ENCODE measurements at places on chromosomes 7 and 10.

DNA sequence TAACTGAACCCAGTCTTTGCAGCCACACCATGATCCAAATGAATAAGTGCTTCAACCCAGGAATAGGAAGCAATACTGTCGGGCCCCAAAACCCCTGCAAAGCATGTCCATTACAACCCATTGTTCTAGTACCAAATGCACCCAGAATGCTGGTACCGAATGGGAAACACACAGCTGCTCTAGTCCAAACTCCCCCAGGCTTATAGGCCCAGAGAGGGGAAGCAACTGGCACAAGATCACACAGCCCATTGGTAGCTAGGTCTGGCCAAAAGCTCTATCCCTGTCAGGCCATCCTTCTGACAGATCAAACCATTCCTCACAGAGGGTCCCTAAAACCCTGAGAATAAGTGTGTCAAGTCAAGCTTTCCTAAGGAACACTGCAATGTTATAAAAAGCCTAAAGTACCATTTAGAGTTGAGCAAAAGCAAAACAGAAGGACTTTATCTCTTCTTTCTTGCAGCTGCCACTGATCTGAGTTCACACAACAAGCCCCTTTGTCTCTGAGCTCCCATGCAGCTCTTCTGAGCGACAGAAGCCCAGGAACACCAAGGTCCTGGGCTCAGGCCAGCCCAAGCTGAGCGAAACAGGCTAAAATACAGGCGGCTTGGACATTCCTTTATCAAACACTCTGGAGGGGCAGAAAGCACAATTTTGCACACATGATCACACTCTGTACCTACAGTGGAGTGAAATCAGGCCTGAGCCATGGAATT, 116.7 kb downstream of the SGMS1 start:
- DNase-seq, result no peak

- DNase-seq, result no peak
These were observed 14.8 kb downstream of the ACSM6 start for GRCh38 chr10:95208702-95209391.

DNA sequence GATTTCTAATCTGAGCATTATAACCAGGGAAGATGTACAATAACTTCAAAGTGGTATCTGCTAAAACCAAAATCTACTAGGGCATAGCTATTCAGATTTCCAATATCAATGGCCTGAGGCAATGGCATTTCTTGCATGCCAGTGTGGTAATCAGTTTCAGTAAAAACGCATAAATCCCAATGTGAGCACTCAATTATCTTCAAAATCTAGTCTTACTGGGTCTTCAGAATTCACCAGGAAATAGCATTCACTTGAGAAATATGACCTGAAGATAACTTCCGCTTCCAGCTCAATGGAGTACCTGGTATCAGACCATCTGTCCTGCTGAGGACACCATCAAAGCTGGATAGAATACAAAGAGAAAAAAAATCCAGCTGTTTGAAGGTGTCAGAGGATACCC, 72.4 kb downstream of the TRIL start:
- DNase-seq, result no peak

DNA sequence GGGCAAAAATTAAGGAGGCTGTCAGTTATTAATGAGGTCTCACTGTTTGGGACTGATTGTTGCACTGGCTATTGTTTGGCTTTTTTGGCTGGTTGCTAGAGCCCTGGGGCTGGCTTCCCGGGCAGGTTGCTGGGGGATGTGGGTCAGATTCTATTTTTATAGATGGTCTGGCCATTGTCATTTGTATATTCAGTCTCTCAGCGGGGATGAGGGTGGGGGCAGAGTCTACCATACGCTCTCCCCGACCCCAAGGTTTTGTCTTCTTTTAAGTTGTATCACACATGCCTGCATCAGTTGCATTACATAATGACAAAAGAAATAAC, 84.3 kb upstream of the GRB10 start:
- no peak for DNase-seq

DNA sequence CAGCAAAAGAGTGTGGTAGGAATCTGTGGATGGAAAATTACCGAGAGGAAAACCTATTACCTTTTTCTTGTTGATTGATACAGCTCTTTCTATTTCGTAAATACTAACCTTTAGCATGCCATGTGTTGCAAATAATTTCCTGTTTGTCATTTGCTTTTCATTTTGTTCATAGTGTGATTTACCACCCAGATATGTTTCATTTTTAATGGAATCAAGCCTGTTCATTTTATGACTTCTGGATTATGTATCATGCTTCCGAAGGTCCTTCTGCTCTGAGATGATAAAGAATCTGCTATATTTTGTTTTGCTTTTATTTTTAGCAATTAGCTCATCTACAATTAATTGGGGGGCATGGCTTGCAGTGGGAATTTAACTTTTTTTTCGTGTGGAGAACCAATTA, 46.5 kb downstream of the INPP5F start:
- no peak for DNase-seq

DNA sequence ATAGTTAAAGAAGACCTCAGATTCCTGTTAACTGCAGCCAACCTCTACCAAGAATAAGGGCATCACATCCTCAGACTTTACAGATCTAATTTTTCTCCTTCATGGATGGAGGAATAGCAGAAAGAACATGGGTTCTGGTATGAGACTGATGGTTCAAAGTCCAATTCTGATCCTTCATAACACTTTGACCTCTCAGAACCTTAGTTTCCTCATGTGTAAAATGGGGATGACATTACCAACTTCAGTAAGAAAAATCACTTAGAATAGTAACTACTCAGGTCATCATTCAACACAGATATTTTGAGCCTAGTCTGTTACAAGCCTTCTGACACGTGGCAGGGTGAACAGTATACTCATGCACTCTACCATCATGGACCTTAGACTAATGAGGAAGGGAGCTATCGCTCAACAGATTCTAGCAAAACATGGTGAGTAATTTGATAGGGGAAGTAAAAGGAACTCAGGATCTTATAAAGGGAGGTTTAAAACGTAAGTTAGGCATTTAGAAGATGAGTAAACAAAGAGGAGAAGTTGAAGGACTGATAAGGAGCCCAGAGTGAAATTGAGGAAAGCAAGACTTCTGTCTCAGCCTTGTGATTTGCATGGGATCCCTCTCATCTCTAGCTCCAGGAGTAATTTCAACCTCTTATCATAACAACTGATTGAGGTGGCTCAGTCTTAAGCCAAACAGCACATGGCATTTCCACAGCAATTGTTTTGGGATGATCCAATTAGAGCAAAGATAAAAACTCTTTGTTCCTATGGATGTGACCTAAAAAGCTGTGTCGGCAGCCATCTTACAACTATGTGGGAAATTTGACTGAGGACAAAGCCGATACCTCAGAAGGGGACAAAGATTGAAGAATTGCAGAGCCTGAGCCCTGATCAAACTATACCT, 69.2 kb upstream of the TCF7L2 start:
- DNase-seq, result no peak

All from activated CD4-positive, alpha-beta T cell treated with anti-CD3 and anti-CD28 coated beads for 24 hours (primary cell).